Hematopoietic multipotent progenitor cell treated with erythropoietin and hydrocortisone succinate and interleukin-3 and kit ligand, for 6 days (in vitro differentiated cells): ENCODE measurements at places on chromosomes 1 and 21.
A peak's percentile ranks its signal among the peaks of the same experiment; 100 is the strongest.

DNA sequence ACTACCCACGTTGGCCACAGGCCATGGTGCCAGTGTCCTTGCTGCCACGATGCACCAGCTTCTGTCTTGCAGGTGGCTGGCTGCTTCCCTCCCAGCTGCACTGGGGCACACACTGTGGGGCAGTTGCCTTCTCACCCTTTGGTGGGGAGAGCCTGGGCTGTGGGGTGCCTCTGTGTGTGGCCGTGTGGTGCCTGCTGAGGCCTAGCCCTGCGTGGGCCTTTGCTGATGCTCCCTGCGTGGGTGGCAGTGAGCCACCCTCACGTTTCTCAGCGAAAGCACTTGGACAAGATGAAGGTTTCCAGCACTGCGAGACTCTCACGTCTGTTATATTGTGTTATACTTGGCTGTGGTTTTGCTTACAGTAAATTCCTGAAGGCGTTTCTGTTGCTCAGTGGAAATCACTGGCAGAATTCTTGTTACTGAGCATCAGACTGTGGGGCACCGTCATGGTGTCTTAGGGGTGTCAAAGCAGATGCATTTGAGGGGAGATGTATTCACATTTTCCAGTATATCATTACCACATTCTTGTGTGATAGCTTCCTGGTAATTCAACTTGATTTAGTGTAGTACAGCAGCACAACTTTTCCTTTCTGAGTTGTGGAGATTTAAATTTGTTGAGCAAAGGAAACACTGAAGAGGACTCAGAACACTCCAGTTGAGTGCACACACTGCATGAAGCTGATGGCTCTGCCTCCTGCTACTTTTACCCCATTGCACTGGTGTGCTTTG lies 124.7 kb downstream of the PCBP3 start:
- no peak for DNase-seq

- no peak for DNase-seq
Measured at GRCh38 chr1:43465505-43466067, 11.9 kb upstream of the HYI start.

- DNase-seq: no peak
Measured at GRCh38 chr1:43277116-43277876, 7.5 kb downstream of the TMEM125 start.

DNA sequence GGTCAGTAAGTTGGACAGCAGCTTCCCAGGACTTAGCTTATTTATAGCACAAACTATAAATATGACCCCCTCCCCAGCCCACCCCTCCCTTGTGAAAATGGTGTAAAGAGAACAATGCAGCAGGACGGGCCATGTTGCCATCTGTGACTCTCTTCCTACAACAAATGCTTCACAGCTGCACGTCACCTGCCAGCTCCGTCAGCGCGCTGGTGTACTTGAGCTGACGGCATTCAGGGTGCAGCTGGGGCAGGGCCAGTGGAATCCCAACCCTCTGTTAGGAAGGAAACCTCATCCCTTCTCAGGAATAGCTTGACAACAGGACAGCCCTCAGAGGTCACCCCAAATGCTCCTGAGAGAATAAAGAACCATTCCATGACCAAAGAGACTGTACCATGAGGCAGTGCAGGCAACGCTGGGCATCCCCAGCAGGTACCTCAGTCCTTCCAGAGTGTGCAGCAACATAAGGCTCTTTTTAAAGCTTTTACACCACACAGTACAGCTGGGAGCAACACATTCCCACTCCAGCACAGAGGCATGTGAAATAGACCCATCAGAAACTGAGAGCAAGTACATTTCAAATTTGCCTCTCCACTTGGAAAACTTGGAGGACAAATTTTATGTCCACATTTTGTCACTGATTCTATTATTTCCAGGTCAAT lies 85.0 kb downstream of the ATP1A1 start:
- DNase-seq: no peak

GRCh38 chr1:170674239-170674638 lies 10.3 kb downstream of the PRRX1 start:
- DNase-seq: no peak

- DNase-seq: no peak
Measured at GRCh38 chr1:59516881-59517280, 220.0 kb downstream of the FGGY start.

GRCh38 chr1:48785869-48786268 lies 9.2 kb upstream of the BEND5 start:
- DNase-seq: no peak

GRCh38 chr1:27864264-27864895 lies 8.0 kb upstream of the THEMIS2 start:
- DNase-seq: peak; percentile 48

- peak; percentile 48 for DNase-seq
Measured at GRCh38 chr1:86421601-86422280, 2.2 kb upstream of the CLCA2 start.

DNA sequence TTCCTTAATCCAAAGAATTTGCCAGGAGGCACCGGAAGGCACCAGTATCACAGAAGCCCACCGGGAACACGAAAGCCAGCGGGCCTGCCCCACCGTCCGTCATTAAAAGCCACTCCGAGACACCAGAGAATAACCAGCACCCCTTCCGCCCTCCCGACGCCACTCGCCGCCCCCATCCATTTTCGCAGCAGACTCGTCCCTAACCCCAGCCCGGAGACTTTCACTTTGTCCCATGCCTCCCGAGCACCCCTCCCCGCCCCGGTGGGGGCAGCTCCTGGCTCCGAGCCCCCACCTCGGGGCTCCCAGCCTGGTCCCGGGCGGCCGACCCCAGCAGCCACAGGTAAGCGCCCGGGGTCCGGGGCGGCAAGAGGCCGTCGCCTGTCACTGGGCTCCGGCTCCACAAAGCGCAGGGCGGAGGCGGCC lies 105.4 kb downstream of the SLC45A1 start:
- DNase-seq: peak; percentile 40

DNA sequence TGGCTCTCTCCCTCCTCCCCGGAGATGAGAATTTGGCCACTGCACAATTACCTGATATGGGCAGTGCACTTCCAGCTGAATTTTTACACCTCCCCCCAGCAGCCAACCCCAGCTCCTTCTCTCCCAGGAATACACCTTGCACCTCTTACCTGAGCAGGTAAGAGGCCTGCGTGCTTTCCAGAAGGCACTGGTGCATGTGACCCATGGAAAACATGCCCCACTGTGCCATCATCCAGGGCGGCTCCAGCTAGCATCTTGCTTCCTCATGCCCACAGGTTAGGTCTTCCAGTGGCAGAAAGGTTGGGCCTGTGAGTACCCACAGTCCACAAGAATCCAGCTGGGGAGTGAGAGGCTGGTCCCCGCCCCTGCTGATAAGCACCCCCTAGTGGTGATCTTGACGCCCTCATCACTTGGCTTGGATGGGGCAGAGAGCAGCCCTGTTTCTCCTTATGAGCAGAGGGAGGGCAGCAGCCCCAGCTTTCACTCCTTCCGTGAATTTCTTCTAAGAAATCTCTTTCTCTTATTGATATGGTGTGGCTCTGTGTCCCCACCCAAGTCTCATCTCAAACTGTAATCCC lies 57.8 kb downstream of the EDARADD start:
- peak; percentile 84 for DNase-seq

GRCh38 chr1:220889848-220890287 lies 10.6 kb downstream of the HLX start:
- no peak for DNase-seq

DNA sequence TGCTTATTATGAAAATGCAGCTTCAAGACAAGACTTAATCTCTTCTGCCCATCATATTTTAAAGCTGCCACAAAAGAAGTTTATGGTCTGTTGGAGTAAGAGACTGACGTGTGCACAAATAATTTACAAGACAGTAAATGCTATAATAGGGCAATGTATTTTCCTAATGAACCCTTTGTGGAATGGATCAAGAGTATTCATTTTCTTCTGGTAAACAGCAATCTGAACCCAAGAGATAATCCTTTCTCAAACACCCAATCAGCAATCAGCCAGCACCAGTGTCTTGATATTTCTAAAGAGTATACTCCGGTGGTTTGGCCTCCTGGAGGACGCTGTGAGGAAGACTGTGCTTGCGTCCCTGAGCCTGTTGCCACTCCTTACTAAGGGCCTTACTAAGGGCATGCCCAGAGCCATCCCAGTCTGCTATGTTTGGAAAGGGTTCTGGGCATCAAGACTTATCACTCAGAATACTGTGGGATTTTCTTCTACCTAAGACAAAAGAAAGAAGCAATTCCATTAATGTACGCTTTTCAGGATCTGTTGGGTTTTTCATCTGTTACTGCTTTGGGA lies 48.8 kb upstream of the LRRC8D start:
- no peak for DNase-seq

DNA sequence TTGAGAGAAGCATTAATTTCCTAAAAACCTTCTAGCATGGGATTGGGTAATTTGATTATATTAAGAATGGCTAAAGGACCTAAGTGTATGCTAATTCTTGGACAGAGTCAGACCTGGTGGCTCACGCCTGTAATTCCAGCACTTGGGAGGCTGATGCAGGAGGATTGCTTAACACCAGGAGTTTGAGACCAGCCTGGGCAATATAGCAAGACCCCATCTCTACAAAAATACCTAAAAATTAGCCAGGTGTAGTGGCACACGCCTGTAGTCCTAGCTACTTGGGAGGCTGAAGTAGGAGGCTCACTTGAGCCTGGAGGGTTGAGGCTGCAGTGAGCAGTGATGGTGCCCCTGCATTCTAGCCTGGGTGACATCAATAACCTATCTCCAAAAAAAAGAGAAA lies 45.9 kb upstream of the BMP8A start:
- no peak for DNase-seq

DNA sequence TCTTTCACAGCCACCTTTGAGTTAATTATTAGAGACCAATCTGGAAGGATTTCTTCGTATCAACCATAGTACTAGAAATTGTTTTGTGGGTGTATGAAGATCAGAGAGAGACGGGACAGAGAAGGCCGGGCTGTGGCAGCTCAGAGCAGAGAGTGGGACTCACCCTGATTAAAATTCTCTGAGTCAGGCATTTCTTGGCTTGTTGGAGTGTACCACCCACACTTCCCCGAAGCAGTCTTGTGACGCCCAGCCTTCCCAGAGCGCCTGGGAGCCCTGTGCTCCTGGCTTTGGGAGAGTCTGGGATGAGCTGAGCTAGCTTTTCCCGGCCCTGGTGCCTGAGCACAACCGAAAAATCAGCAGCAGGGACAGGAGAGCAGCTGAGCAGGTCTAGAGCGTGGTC lies 19.4 kb downstream of the PLEKHM2 start:
- DNase-seq: no peak

- no peak for DNase-seq
Measured at GRCh38 chr1:192884241-192884640, 75.4 kb downstream of the RGS2 start.

- DNase-seq: no peak
Measured at GRCh38 chr1:231921646-231922345, 295.2 kb downstream of the DISC1 start.

GRCh38 chr1:71116729-71117128 lies 35.9 kb upstream of the ZRANB2 start:
- DNase-seq: no peak

- no peak for DNase-seq
Measured at GRCh38 chr1:75135573-75136194, 1.5 kb downstream of the LHX8 start.

GRCh38 chr1:56123421-56123820 lies 455.9 kb downstream of the PLPP3 start:
- no peak for DNase-seq

DNA sequence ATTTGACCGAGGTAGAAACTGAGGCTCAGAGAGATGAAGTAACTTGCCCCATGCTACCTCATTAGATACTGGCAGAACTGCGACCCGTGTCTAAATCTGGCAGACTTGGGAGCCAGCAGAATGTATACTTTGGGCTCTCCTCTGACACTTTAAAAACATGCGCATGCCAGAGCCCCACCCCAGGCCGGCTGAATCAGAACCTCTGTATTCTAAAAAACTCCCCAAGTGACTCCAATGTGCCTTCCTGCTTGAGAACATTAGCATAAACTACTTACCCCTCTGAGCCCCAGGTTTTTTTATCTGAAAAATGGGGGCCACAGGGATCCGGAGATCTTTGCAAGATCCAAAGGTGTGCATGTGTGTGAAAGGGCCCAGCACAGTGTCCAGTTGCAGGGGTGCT lies 344.7 kb upstream of the USP24 start:
- DNase-seq: no peak

GRCh38 chr1:33381977-33382376 lies 48.9 kb downstream of the PHC2 start:
- peak; percentile 58 for DNase-seq

DNA sequence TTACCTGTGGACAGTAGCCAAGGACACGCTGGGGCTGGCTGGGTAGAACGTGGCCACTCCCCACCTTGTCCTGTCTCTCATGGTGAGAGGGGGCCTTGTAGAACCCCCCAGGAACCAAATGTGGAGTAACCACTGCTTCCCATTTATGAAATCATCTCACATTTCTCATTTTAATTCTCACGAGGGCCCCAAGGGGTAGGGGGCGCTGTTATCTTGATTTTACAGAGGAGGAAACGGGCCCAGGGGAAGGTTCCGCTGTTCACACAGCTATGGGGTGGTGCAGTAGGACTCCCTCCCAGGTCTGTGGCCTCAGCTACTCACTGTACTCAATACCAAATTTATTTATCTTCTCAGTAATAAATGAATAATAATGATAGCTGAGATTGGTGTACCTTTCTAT lies 5.5 kb downstream of the SMPDL3B start:
- peak; percentile 79 for DNase-seq

GRCh38 chr1:173269490-173270230 lies 62.5 kb upstream of the TNFSF4 start:
- DNase-seq: no peak

GRCh38 chr1:46248122-46248920 lies 758 bp downstream of the RAD54L start:
- peak; percentile 89 for DNase-seq

GRCh38 chr1:34366875-34367624 lies 190.3 kb downstream of the C1orf94 start:
- no peak for DNase-seq
